B cell (primary cell): ENCODE measurements at places on chromosomes 5 and 9. TPM values are rescaled to one million over a fixed set of nuclear protein-coding genes. Genes with fewer than 3 reads are reported as not detected.

GRCh38 chr9:107750741-107751566 lies 261.4 kb upstream of the KLF4 start:
- H3K4me1 ChIP-seq, result no peaks in the 10 kb centered on the region
- no peaks in the 10 kb centered on the region for H3K27me3 ChIP-seq
- no peak overlapping the region for H3K27ac ChIP-seq

The EGFLAM gene
- total RNA-seq, result not detected in 2 replicates

- H3K27me3 ChIP-seq, result no peaks in the 10 kb centered on the region
- no peak for DNase-seq
- H3K27ac ChIP-seq, result no peak overlapping the region
- no peak overlapping the region for H3K4me3 ChIP-seq
- no peaks in the 10 kb centered on the region for H3K4me1 ChIP-seq
Observed at GRCh38 chr5:9529041-9529480, 16.8 kb downstream of the SEMA5A start.

DNA sequence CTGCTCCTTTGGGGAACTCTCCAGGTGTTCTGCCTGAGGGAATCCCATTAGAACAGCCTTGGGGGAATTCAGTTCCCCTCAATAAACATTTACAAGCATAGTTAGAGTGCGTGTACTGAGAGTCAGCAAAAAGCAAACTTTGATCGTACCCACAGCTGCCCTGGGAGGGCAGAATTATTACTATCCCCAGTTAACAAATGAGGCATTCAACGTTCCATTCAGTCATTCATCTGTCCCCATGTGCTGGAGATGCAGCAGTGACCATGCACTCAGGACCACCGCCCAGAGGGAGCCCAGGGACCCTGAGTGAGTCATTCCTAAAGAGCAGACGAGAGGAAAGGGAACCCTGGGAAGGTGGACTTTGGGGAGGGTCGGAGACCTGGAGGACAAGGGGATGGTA lies 19.1 kb upstream of the TTLL11 start:
- H3K4me1 ChIP-seq, result no peaks in the 10 kb centered on the region
- no peak overlapping the region for H3K4me3 ChIP-seq
- DNase-seq, result no peak
- no peak overlapping the region for H3K27ac ChIP-seq

GRCh38 chr9:127452691-127453090 lies 1.4 kb downstream of the LRSAM1 start:
- no peaks in the 10 kb centered on the region for H3K27me3 ChIP-seq
- no peak overlapping the region for H3K4me3 ChIP-seq
- no peak for DNase-seq

DNA sequence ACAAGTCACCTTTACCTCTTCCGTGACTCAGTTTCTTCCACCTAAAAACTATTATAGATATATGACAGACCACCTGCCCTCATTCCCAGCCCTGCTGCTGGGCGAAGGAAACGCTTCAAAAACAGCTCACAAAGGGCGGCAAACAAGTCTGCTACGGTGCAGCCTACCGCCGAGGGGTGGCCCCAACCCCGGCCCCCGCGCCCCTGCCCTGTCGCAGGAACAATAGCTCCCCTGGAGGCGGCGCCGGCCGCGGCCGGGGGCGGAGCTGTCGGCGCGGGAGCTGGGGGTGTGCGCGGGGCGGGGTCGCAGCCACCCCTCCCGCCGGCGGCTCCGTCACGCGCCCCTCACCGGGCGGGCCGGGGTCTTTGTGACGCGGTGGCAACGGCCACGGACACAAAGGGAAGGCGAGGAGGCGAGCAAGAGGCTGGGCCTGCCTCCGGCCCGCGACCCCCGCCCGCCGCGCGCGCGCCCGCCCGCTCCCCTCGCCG lies at the start of gene TMEFF1:
Gene TMEFF1 (plus strand): TSS at position 362 of the 488 bp plus-strand sequence. CDS start 396 bp downstream, outside the sequence.
- H3K4me1 ChIP-seq, result peaks cover 16% of the 10 kb centered on the region
- peak within 1 kb of the TSS; percentile 61 for H3K4me3 ChIP-seq
- H3K27ac ChIP-seq, result no peak within 1 kb of the TSS
- H3K36me3 ChIP-seq, result no peaks in the 10 kb centered on the region
- H3K27me3 ChIP-seq, result no peaks in the 10 kb centered on the region

- H3K36me3 ChIP-seq, result no peaks in the 10 kb centered on the region
- peak; percentile 58 for DNase-seq
- H3K27ac ChIP-seq, result peak overlapping the region; percentile 26
- peak overlapping the region; percentile 38 for H3K4me3 ChIP-seq
Observed at GRCh38 chr9:124260769-124261603, 3.2 kb downstream of the NEK6 start.

The FGD3 gene
- total RNA-seq, result 134 and 167 TPM in 2 replicates

DNA sequence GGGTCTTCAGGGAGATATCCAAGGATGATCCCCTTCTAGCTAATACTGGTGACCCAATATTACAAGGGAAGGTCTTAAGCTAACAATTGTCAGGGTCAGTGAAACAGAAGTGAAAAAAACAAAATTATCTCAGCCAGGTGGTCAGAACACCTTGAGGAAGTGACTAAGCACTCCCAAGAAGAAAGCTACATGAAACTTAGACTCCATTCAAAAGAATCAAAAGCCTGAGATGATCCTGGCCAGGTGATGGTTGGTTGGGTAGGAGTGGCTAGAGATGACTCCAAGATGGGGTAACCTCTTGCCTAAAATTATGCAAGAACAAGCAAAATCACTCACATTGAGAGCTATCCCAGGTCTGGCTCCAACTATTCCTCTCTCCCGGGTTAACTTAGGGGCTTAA lies 5.4 kb downstream of the VCP start:
- H3K4me3 ChIP-seq, result no peak overlapping the region
- no peaks in the 10 kb centered on the region for H3K27me3 ChIP-seq
- DNase-seq, result no peak
- peaks cover 36% of the 10 kb centered on the region for H3K4me1 ChIP-seq
- no peak overlapping the region for H3K27ac ChIP-seq
- peaks cover 11% of the 10 kb centered on the region for H3K36me3 ChIP-seq

DNA sequence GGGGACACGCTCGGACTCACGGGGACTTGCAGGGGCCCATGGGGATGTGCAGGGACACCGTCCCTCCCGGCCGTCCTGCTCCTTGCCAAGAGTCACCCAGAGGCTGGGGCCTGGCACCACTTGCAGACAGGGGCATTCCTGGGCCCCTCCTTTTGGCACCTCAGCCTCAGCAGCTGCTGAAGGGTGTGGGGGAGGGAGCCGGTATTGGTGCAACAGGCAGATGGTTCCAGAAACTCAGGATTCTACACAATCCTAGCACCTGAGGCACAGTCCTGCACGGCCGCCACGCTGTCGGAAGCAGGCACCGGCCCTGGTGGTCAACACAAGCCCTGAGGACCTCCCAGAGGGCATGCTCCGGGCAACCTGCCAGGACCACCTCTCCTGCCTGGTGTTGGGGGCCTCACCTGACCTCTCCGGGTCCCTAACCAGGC lies 19.3 kb upstream of the SLC12A7 start:
- H3K4me1 ChIP-seq, result peaks cover 23% of the 10 kb centered on the region
- H3K4me3 ChIP-seq, result no peak overlapping the region
- H3K36me3 ChIP-seq, result no peaks in the 10 kb centered on the region
- no peak overlapping the region for H3K27ac ChIP-seq

- no peaks in the 10 kb centered on the region for H3K27me3 ChIP-seq
- no peaks in the 10 kb centered on the region for H3K4me1 ChIP-seq
- H3K27ac ChIP-seq, result no peak overlapping the region
Observed at GRCh38 chr5:81147886-81148571, 85.1 kb upstream of the CKMT2 start.

The LEAP2 gene
- 5.4 and 5.9 TPM in 2 replicates for total RNA-seq

GRCh38 chr5:135127439-135128240 lies 93.6 kb upstream of the PITX1 start:
- H3K36me3 ChIP-seq, result no peaks in the 10 kb centered on the region
- H3K27ac ChIP-seq, result no peak overlapping the region
- DNase-seq, result no peak
- no peaks in the 10 kb centered on the region for H3K4me1 ChIP-seq
- no peaks in the 10 kb centered on the region for H3K27me3 ChIP-seq

The RNF183 gene
- 0.39 TPM in 1 of 2 replicates, not detected in the other for total RNA-seq

- H3K4me3 ChIP-seq, result no peak overlapping the region
- no peak for DNase-seq
- H3K27ac ChIP-seq, result no peak overlapping the region
- peaks cover 79% of the 10 kb centered on the region for H3K36me3 ChIP-seq
Observed at GRCh38 chr5:170067152-170067551, 38.5 kb upstream of the FOXI1 start.

DNA sequence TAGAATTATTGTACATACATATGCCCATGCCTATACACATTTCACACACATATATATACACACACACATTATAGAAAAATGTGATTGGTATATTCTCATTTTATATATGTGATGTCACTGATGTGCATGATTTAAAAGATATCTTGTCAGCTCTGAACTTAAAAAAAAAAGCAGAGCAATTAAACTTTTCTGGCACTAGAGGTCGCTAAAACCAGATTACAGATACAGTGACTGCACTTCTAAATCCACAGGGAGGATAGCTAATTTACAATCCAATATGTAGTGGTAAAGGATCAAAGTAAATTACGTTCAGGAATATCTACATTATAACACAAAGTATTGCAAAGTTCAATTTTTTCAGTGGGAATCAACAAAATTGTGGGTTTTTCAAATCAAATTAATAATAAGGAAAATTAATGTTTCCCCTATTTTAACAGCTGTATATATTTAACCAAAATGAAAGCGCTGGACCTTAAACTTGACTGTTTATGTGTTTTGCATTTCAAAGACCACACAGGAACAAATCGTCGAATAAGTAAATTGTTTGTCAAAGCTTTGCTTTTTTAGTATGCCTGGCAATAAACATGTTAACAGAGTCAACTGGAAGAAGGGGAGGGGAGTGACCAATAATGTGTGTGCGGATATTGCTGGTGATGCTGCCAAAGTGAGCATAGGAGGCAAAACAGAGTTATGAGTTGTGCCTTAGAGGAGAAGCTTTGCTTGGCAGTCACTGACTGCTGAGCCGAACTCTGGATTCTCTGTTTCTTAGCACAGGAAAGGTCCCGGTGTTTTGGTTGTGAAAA lies 1201.4 kb upstream of the C9orf72 start:
- H3K4me3 ChIP-seq, result no peak overlapping the region
- no peak overlapping the region for H3K27ac ChIP-seq
- DNase-seq, result no peak
- H3K4me1 ChIP-seq, result no peaks in the 10 kb centered on the region
- H3K36me3 ChIP-seq, result no peaks in the 10 kb centered on the region
- H3K27me3 ChIP-seq, result no peaks in the 10 kb centered on the region

DNA sequence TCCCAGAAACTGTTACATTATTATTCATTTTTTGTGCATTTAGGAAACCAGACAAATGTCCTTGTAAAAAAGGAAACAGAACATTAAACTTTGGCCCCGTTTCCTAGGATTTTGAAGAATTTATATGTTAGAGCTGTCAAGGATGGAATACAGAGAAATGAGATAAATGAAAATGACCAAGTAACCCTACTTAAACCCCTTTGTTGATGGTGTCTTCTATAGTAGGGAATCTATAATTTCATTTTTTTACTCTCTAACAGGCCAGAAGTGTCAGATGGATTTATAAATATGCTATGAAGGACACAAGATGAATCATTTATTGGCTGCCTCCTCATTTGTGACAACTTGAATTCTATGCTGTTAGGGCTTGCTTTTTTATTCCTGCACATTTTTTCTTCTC lies 1047.1 kb downstream of the PTPRD start:
- H3K4me3 ChIP-seq, result no peak overlapping the region
- H3K27me3 ChIP-seq, result no peaks in the 10 kb centered on the region
- DNase-seq, result no peak
- no peaks in the 10 kb centered on the region for H3K4me1 ChIP-seq

DNA sequence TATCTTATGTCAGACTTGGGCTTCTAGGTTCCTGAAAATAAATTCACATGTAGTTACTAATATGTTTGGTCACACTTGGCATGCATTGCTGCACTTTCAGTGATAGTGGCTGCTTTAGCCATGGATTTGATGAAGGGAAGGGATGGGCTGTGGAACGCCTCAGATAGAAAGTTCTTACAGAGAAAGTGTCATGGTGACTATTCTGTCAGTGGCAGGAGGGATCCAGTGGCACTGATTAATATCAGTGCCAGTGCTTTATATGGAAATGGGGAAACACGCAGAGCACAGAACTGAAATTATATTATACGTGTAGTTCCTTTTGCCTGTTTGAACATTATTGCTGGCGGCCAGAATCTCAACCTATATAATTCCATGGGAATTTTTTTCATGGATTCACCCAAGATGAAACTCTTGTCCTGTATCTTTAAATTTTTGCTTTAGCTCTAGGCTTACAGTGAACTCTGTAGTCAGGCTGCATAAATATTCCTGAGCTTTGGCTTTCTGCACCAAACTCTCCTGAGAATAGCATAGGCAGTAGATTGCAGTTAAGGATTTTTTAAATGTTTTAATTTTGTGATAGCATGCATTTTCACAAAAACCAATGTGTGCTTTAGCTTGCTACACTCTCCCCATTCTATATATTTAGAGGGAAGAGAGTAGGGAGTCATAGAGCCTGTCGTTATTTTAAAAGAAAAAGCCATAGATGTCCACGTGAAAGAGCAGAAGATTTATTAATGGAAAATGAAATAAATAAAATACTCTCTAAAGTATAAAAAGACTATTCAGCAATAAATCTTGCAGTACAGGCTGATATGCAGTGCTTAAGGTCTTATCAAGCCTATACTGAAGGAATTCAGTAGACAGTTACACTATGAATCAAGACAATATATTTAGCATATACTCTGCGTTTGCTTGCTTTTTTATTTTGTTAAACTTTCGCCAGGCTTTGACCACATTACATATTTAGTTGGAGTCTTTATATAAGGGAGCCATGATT lies 98.7 kb downstream of the EDIL3 start:
- no peaks in the 10 kb centered on the region for H3K36me3 ChIP-seq
- H3K27ac ChIP-seq, result no peak overlapping the region
- DNase-seq, result no peak
- H3K4me1 ChIP-seq, result no peaks in the 10 kb centered on the region

The ADAMTS6 gene
- total RNA-seq, result 11.9 and 12.3 TPM in 2 replicates

The SCAI gene
- total RNA-seq, result 19.8 and 21.4 TPM in 2 replicates

DNA sequence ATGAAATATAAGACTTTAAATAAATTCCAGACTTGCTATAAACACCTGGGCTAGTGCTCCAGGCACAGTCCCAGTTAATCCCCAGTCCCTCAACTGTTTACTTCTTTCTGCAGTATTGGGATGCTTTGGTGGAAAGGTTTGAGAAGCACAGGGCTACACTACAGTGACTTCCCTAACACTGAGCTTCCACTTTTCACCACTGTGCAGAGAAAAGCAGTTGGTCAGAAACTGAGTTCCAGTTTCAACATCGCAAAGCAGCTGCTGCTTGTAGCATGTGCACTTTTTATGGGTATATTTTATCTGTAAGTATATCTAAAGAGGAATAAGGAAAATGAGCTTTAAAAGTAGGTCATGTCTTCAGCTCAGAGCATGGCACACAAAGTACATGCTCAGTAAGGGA lies 339.7 kb downstream of the NTRK2 start:
- no peak overlapping the region for H3K27ac ChIP-seq
- DNase-seq, result no peak
- H3K27me3 ChIP-seq, result no peaks in the 10 kb centered on the region
- H3K4me1 ChIP-seq, result no peaks in the 10 kb centered on the region
- no peaks in the 10 kb centered on the region for H3K36me3 ChIP-seq
